ENCODE measurements at places on chromosomes 4 and X. TPM values are rescaled to one million over a fixed set of nuclear protein-coding genes. Genes with fewer than 3 reads are reported as not detected.

Gene MAGEA8
- not detected for total RNA-seq

- no peak for DNase-seq
These were observed 88.1 kb downstream of the TSPAN5 start for GRCh38 chr4:98570151-98570797.

DNA sequence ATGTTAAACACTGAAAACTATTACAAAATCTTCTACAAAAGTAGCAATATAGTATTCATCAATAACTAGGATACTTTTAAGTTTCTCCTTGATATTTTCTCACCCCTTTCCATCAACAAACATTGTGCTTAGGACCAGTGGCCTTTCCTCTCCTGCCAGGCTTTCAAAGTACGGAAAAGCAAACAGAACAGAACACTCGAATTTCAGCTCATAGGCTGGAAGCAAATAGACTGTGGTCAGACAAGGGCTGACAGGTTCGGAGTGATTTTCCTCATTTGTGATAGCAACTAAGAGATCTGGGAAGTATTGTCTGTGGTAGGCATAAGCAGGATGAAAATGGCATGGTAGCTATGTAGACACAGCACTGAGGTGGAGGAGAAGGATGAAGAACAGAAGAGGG lies 68.6 kb upstream of the SORBS2 start:
- no peak for DNase-seq

Gene RPA4
- total RNA-seq: not detected

Gene STPG2
- not detected for total RNA-seq

- DNase-seq: no peak
These were observed 10.1 kb upstream of the CXCL8 start for GRCh38 chr4:73730292-73730691.

- no peak for DNase-seq
These were observed 38.2 kb upstream of the OCIAD2 start for GRCh38 chr4:48944756-48945241.

GRCh38 chr4:87461281-87461700 lies 38.9 kb downstream of the NUDT9 start:
- DNase-seq: no peak

- DNase-seq: no peak
These were observed 528 bp upstream of the FGF2 start for GRCh38 chr4:122826079-122826527.

DNA sequence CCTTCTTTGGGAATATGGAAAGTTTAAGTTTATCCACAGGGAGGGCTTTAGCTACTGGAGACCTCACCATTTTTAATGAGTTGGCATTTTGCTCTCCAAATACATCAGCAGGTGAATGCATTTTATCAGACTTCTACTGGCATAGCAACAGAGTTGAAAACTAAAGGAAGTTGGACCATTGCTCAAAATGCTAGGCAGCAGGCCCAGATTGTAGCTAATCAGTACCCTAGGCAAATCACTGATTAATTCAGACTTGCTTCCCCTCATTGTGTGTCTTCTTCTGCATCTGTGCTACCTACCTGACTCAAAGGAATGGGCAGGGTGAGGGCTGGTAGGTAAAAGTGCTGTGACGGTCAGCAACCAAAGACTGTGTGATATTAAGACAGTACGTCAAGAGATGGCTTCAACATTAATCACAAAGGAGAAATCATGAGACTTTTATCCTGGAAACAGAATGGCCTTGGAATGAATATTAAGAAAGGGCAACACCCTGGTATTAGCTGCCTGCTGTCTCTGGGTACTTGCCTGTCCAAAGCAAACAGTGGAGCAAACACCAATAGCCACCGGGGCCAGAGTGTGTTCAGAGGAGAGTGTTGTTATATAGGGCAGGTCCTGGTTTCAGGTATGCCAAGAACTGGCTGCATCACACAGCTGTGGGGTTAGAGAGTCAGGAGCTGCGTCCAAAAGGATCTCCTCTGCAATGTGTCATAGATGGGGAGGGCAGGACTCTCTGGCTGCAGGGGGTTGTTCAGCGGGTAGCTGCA lies 17.1 kb upstream of the SMIM20 start:
- DNase-seq: no peak

Gene BCLAF3
- total RNA-seq: 1.9 TPM

- no peak for DNase-seq
These were observed 194.6 kb downstream of the MAML3 start for GRCh38 chr4:139959396-139959795.

- DNase-seq: no peak
These were observed 158.4 kb downstream of the BANK1 start for GRCh38 chr4:101948951-101949350.

DNA sequence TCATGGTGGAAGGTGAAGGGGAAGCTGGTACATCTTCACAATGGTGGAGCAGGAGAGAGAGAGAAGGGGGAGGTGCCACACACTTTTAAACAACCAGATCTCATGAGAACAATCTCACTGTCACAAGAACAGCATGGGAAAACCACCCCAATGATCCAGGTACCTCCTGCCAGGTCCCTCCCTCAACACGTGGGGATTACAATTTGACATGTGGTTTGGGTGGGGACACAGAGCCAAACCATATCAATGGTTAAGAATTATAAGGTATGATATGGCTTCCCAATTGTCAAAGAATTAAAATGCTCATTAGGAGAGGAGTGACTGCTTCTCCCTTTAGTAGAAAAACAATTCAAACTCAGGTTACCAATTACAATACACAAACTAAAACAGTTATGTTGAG lies 143.3 kb downstream of the PDLIM5 start:
- no peak for DNase-seq

Gene CACNA1F
- total RNA-seq: not detected

Gene FSTL5
- not detected for total RNA-seq

Gene FOXR2
- not detected for total RNA-seq

DNA sequence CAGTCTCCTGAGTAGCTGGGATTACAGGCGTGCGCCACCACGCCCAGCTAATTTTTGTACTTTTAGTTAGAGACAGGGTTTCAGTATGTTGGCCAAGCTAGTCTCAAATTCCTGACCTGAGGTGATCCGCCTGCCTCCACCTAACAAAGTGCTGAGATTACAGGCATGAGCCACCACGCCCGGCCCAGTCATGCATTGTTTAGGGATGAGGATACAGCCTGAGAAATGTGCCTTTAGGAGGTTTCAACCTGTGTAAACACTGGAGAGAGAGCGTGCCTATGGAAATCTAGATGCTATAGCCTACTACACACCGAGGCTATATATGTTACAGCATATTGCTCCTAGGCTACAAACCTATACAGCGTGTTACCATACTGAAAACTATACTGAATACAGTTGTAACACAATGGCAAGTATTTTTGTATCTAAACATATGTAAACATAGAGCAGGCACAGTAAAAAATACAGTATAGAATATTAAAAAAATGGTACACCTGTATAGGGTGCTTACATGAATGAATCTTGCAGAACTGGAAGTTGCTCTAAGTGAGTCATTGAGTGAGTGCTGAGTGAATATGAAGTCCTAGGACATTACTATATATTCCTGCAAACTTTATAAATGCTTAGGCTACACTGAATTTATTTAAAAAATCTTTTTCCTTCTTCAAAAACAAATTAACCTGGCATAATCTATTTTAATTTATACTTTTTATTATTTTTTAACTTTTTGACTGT lies 588.2 kb upstream of the ADGRL3 start:
- DNase-seq: no peak

- DNase-seq: no peak
These were observed 14.3 kb upstream of the TMEM271 start for GRCh38 chr4:590313-590841.

DNA sequence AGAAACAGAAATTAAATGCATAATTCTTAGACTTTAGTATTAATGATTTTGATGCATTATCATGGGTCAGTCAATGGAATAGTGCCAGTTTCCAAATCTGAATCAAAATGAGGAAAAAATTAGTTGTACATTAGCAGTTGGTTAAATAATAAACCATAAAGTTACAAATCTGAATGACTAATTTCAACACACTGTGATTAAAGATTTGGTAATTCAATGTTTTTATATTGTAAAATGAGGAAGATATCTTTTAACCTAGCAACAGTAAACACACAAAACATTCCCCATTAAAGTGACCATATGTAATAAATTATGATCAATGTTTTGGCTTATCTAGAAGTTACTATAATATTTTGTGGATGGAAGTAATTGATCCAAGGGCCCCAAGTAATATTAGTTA lies 1.6 kb downstream of the FBXO8 start:
- DNase-seq: no peak

DNA sequence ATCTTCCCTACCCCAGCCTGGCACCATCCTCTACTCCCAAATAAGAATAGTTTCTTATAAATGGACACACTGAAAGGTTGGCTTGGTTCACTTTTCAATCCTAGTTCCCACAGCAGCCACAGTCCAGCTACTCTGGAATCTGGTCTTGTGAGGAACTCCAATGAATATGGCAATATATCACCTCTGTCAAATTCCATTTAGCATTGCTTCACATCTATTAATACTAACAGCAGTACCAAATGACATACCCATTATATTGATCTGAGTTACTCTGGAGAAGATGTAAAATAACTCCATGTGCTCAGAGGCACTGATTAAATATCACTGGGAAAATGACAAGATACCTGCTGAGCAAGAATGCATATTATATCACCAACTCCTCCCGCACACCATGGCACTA lies 8.6 kb downstream of the OPHN1 start:
- DNase-seq: no peak

Gene RHOXF1
- not detected for total RNA-seq

DNA sequence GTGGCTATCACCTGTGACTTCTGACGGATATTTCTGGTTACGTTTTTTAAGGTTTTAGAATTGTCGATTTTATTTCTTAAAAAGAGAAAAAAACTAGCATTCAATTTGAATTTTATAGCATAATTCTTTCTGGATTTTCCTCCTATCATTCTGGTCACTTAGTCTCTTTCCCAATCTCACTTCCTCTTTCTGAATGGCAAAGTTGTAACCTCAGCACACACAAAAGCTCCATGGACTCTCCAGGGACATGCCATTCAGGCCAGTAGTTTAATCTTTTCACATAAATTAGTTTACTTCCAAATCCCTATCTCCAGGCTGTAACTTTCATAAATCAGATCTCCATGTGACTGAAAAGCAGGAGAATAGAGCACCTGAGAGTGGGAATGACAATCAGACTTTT lies 110.7 kb downstream of the ARAP2 start:
- no peak for DNase-seq

DNA sequence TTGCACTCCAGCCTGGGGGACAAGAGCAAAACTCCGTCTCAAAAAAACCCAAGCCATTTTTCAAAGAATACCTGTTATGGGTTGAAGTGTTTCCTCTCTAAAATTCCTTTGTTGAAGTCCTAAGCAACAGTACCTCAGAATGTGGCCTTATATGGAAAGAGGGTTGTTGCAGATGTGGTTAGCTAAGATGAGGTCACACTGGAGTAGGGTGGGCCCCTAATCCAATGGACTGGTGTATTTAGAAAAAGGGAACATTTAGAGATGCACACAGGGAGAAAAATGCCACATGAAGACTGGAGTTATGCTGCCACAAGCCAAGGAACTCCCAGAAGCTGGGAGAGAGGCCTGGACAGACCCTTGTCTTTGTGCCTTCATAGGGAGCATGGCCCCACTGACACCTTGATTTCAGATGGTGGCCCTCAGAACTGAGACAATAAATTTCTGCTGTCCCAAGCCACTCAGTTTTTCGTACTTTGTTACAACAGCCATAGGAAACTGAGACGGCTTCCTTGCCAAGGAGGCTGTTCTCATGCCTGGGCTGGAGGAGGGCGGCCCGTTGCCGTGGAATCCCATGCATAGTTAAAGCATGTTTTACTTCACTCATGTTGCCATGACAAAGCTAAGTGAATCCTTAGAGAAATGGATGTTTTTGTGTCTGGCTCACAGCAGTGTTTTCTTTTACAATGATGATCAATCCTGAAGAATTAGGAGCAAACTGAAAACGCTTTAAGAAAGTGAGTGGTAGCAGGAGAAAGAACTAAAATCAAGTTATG lies 16.5 kb downstream of the TRAPPC2 start:
- DNase-seq: no peak

Gene PLA2G12A
- 11.4 TPM for total RNA-seq

GRCh38 chr4:151659601-151660364 lies 101.0 kb downstream of the GATB start:
- DNase-seq: no peak

DNA sequence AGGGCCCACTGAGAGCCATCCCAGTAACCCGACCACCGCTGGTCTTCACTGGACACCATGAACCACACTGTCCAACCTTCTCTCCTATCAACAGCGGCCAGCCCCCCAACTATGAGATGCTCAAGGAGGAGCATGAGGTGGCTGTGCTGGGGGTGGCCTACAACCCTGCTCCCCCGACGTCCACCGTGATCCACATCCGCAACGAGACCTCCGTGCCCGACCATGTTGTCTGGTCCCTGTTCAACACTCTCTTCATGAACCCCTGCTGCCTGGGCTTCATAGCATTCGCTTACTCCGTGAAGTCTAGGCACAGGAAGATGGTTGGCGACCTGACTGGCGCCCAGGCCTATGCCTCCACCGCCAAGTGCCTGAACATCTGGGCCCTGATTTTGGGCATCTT lies 423.8 kb upstream of the EPHA5 start:
- DNase-seq: no peak

Gene UGT2B15
- not detected for total RNA-seq

Gene MAOA
- total RNA-seq: not detected

Gene SPANXN1
- not detected for total RNA-seq

DNA sequence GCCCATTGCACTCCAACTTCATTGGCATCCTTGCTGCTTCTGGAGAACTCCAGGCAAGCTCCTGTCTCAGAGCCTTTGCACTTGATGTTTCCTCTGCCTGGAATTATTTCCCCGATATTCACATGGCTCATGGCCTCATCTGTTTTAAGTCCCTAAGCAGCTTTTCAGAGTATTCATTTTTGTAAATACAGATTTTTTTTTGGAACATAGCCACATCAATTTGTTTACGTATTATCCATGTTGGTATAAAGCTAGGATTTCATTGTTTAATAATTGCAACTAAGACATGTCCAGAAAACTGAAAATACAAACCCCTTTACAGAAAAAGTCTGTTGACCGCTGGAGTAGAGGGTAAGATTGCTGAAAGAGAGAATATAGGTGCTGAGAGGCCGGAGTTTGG lies 142.0 kb downstream of the CAMK2D start:
- DNase-seq: no peak

DNA sequence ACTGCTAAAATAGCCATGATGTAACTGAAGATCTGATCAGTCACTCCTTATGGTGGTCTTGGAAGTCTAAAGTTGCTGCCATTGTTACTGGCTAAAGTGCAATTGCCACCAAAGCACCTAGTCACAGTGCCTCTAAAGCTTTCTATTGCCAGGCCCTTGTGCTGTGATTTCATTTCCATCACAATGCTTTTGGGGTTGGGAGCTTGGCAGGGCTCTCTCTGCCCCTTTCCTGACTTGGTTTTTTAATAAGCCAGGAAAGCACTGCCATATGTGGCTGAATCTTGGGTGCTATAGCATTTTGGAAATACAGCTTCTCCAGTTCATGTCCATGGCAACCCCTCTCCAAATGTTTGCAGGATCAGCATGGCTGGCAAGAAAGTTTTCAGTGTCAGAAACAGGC lies 1712.4 kb upstream of the TENM3 start:
- no peak for DNase-seq

Data from Caki2 (cell line).